NCI-H1930 (cell line): ENCODE measurements at places on chromosomes 3 and 15.
A peak's percentile ranks its signal among the peaks of the same experiment; 100 is the strongest.

- no peak for DNase-seq
Observed at GRCh38 chr3:193665370-193665989, 72.5 kb downstream of the OPA1 start.

DNA sequence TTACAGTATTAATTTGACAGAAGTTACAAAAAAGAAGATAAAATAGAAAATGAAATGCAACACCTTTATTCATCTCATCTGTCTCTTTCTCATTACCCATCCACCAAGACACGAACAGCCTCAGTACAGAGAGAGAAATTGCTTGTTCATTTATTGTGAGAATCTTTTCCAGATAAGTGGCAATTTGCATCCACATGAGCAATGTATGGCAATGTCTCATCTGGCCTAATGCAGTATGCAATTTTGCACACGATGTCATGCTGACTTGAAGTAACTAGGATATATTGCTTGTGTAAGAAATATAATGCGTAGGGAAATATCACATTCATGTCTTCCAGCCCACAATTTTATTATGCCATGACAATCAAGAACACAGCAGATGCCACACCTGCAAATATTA is 866.9 kb downstream of the ROBO1 start:
- no peak for DNase-seq

- DNase-seq: no peak
Observed at GRCh38 chr15:93073465-93073952, 15.5 kb downstream of the RGMA start.

- DNase-seq: peak; percentile 5
Observed at GRCh38 chr15:65101411-65101890, 13.5 kb downstream of the UBAP1L start.

GRCh38 chr15:77584201-77584600 is 48.5 kb downstream of the LINGO1 start:
- no peak for DNase-seq

DNA sequence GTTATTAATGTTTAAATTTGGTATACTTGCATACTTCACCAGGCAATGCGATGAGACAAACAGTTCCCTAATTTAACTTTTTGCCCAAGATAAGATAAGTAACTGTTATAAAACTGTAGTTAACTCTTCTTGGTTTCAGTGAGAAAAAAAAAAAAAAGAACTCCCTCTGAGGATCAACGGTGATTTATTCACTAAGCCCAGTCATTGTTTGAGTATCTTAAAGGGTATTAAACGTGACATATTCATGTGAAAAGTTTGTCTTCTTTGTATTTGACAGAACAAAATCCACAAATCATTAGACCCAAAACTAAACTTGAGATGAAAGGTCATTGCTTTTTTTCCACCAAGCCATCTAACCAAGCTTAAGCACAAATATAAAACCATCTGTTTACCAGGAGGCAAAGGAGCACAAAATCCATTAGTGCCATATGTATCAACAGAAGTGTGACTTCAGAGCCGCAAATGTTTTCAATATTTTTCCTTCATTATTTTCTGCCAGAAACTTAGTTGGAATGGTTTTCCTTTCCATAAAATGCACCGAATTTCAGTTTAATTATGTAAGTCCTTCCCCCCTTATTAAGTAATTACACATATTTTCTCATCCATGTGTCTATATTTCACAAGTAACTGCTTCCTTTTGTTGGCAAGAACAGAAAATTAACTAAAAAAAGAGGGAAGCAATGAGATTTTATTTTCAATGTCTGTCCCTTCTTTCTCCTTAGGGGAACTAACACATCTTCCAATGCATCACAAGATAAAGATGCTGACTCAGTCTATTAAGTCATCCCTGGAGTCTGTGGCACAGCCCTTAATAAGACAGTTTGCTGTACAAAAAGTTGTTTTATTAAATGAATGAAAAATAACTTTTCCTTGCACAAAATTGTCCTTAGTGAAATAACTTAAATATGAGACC is 92.2 kb upstream of the RAP2B start:
- no peak for DNase-seq

- DNase-seq: no peak
Observed at GRCh38 chr15:58611731-58612676, 137.5 kb downstream of the ADAM10 start.

DNA sequence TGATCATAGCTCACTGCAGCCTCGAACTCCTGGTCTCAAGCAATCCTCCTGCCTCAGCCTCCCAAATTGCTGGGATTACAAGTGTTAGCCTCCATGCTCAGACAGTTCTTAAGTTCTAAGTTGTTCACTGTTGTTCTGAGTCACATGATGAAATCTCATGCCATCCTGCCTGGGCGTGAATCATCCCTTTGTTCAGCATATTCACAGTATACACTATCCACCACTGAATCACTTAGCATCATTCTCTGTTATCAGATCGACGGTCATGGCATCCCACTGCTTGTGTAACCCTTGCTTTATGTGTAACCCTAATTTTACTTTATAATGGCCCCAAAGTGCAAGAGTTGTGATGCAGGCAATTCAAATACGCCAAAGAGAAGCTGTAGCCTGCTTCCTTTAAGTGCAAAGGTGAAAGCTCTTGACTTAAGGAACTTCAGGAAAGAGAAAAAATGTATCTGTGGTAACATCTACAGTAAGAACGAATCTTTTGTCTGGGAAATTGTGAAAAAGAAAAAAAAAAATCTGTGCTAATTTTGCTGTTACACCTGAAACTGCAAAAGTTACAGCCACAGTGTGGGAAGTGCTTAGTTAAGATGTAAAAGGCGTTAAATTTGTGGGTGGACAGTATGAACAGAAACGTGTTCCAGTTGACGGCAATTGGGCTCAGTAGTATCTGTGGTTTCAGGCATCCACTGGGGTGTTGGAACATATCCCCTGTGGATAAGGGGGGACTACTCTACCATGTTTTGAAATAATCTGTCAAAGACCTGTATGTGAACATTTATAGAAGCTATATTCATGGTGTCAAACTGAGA is 80.6 kb downstream of the PCOLCE2 start:
- no peak for DNase-seq

GRCh38 chr3:11775493-11775892 is 71.2 kb downstream of the TAMM41 start:
- no peak for DNase-seq

- DNase-seq: no peak
Observed at GRCh38 chr3:177381070-177381469, 183.8 kb upstream of the TBL1XR1 start.

GRCh38 chr15:82951472-82952157 is 905 bp downstream of the HOMER2 start:
- no peak for DNase-seq

DNA sequence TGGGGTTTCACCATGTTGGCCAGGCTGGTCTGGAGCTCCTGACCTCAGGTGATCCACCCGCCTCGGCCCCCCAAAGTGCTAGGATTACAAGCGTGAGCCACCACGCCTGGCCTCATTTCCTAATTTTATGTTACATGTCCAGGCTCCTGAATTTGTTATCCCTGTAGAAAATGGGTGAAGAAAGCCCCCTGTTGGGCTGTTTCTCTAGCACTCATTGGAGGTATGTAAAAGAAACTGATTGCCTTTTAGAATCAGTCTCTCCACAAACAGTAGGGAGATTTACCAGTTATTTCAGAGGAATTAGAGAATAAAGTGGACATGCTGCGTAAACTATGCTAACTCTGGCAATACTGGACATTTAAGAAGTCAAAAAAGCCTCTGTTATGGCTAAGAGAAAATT is 364.1 kb upstream of the TBL1XR1 start:
- no peak for DNase-seq

GRCh38 chr3:8451696-8452095 is 49.9 kb upstream of the LMCD1 start:
- DNase-seq: no peak

DNA sequence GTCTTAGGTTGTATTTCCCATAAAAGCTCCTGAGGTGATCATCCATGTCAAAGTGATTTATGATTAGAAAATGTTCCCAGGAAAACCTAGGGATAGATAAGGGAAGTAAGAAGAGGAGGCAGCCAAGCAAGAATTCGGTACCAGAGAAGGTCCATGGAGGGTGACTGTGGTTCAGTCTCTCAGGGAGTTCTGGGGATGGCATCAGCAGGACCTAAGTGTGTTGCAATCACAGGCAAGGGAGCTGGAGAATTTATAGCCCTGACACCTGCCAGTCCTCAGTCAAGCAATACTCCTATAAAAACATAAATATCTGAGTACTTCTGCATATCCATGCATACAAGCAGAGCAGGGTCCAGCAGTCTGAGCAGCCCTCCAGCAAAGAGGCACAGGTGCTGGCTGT is 95.6 kb upstream of the TOPAZ1 start:
- DNase-seq: no peak

DNA sequence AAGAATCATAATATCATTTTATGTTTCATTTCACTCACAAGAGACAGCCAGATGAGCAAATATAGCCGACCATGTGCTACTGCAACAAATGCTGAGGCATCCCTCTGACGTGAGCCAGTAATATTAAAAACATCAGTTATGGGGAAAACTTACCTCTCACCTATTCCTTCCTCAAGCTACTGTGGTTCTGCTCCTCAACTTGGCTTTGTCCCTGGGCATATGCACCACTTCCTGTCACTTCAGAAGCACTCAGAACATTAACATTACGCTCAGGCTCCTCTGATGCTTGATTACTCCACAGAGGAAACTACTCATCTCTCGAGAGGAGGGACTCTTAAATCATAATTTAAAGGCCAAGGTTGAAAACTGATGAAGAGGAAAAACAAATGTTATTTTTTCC is 457.0 kb upstream of the ALCAM start:
- no peak for DNase-seq

DNA sequence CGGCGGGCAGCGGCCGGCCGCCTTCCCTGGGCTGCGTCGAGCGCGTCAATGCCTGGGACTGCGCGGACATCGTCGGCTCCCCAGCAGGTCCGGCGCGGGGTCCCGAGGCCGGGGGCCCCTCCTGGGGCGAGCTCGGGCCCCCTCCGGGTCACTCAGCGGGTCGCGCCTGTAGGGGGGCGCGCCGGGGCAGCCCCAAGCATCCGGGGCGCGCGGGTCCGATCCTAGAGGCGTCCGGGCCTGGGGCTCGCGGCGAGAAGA is 725 bp downstream of the TLE3 start:
- DNase-seq: no peak

- DNase-seq: no peak
Observed at GRCh38 chr15:69648212-69648611, 195.6 kb downstream of the RPLP1 start.

GRCh38 chr3:32315441-32315840 is 76.2 kb upstream of the CMTM7 start:
- no peak for DNase-seq

- DNase-seq: no peak
Observed at GRCh38 chr3:194736277-194736895, 50.7 kb downstream of the FAM43A start.

DNA sequence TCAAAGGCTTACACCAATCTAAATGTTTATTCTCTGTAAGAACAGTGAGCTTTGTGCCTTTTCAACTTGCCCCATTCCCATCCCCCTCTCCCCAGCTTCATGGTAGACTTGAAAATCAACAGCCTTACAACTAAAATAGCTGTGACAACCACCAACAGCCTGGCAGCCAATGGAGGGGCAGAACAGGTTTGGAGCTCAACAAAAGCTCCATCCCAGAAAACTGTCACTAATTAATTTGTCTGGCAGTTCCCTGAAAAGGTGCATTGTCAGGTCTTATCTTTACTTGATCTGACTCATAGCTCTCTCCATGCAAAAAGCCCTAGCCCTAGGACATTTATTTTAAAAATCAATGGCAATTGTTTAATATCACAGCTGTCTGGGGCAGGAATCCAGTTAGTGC is 22.6 kb downstream of the MTHFS start:
- no peak for DNase-seq

DNA sequence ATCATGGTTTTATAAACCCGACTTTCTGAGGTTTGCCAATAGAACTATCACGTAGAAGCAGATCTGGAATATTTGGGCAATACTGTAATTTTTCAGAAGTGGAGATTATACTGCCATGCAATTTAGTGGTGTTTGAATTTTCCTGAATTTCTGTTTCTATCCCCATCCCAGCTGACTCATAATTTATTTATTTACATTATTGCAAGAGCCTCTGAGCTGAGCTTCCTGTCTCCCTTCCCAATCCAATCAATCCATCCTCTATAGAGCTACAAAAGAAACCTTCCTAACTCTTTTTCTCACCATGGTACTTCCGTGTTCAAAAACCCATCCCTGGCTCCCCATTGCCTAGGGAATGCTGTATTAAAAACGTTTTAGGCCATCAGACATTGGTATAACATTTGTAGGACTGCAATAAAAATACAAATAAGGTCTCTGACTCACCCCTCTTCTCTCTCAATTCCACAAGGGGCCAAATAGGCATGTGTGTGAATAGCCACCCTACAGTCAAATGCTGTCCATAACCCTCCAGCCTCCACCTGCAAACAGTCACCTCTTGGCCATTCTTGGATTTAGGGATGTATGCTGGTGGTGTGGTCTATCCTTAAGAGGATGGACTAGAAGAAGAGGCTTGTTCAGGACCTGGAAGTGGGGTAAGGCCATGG is 190.7 kb downstream of the CD47 start:
- DNase-seq: no peak

DNA sequence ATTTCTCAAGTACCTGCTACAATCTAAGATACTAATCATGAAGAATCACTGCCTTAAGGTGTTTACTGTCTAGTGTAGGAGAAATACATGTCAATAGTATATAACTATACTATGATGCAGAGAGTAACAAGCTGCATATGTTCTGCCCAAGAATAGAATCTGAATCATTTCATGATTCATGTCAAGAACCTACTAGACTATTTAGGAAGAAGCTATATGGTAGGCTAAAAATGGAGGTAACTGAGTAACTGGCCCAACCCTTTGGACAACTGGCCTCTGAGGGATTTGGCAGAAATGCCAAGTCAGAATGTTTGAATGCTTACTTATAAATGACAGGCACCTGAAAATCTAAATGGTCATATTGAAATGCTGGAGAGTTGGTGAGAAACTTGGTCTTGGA is 59.9 kb upstream of the DGKG start:
- DNase-seq: no peak

DNA sequence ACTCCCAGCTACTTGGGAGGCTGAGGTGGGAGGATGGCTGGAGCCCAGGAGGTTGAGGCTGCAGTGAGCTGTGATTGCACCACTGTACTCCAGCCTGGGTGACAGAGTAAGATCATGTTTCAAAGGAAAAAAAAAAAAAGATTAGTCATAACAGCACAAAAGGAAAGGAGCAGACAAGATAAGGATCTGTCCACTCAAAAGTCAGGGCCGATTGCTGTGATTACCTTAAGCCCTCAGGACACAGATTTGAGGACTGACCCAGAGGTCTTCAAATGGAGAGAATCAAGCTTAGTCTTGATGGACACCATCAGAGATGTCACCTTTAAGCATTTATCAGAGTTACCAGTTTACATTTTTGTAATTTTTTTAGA is 23.9 kb upstream of the HEG1 start:
- DNase-seq: no peak

GRCh38 chr3:27827041-27827440 is 104.9 kb upstream of the EOMES start:
- no peak for DNase-seq
